T1000 (cell line): ENCODE measurements at places on chromosomes 6 and 20.

DNA sequence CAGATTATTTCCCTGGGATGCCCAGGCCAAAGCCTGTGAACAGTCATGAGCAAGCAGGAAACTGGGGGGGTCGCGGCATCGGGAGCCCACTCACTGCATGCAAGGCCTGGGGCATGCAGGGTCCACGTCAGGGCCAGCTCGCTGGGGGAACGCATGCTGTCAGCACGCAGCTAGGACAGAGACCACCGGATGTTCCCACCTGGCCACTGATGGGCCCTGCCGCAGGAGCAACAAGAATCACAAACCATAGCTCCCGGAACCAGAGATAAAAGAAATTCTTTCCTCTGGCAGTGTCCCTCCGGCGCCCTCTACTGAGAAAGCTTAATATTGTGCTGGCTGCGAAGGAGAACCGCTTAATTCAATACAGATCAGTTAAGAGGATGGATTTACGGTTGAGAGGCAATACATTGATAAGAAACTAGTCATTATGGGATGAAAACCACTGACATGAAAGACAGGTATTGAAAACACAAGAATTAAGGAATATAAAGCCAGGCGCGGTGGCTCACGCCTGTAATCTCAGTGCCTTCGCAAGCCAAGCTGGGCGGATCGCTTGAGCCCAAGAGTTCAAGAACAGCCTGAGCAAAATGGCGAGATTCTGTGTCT, 32.6 kb downstream of the C6orf15 start:
- DNase-seq = peak; percentile 60

- DNase-seq = no peak
These were observed 134.9 kb downstream of the MMUT start for GRCh38 chr6:49328051-49328744.

DNA sequence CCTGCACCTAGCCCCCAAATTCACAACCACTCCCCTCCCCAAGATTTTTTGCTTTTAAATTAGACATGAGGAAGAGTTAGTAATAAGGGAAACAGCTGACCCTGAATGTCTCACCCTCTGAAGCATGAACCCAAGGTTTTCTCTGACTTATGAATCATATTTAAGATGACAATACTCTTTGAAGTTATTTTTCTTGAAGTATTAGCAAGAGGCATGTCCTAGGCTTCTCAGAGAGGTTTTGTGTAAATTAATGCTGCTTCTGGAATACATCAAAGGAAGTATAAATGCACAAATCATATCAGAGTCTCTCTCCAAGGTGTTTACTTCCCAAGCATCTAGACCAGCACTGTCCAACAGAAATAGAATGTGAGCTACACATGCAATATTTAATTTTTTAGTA, 408.1 kb upstream of the MARCKS start:
- DNase-seq = no peak

- DNase-seq = no peak
These were observed 23.7 kb upstream of the PPP1R14C start for GRCh38 chr6:150119173-150119572.

DNA sequence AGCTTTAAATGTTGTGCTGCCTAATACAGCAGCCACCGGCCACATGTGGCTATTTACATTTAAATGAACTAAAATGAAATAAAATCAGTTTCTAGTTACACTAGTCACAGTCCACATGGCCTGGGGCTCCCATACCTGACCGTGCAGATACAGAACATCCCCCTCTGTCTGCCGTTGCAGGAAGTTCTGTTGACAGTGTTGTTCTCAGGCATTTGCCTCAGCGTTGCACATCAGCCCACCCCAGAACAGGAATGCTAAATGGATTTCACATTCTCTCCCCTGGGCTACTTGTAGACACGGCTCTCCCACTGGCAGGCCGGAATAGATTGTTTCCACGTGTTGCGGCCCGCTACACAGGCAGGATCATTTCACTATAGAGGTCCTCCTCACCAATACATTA, 26.3 kb downstream of the JAG1 start:
- no peak for DNase-seq
